ENCODE measurements at places on chromosomes 5 and 9.

DNA sequence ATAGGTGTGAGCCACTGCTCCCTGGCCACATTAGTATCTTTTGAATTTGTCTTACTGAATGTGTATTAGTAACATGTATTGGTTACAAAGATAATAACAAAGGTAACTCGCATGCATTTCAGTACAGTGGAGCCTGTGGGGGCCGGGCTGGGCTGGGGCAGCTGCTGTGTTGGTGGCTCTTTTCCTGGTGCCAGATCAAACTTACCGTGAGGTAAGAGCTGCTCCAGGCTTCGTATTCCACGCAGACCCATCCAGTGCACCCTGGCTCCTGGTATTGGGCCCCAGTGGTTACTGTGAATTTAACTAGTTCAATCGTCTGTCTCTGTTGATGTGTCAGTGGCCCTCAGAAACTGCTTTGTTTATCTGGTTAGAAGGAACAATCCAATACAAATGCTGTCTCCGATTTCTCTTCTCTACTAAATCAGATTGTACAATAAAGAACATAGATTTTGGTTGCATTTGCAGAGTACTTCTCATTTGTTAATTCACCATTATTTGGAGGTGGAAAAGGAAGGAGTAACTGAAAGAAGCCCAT lies 15.6 kb downstream of the PRRC2B start:
- no peak for DNase-seq

- no peak for DNase-seq
Observed at GRCh38 chr5:143342607-143343006, 60.9 kb downstream of the NR3C1 start.

- DNase-seq = no peak
Observed at GRCh38 chr5:36724467-36725332, 118.3 kb downstream of the SLC1A3 start.

GRCh38 chr9:79945016-79945415 lies 373.3 kb downstream of the TLE4 start:
- no peak for DNase-seq

DNA sequence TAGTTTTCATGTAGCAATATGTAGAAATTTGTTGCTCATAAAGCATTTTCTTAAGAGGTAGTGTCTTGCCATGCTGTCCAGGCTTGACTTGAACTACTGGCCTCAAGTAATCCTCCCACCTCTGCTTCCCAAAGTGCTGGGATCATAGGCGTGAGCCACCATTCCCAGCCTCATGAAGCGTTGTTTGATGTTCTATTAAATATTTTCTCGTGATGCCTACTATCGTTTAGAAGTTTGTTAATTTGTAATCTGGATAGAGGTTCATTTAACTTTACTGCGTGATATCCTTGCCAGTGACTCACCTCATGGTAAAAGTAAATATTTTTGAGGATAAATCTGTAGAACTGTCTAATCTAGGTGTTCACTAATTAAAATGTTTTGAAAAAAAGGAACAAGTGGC lies 82.6 kb downstream of the VCAN start:
- no peak for DNase-seq

- no peak for DNase-seq
Observed at GRCh38 chr9:135147938-135148337, 60.5 kb downstream of the OLFM1 start.

GRCh38 chr9:93730217-93730616 lies 153.8 kb downstream of the PHF2 start:
- no peak for DNase-seq

DNA sequence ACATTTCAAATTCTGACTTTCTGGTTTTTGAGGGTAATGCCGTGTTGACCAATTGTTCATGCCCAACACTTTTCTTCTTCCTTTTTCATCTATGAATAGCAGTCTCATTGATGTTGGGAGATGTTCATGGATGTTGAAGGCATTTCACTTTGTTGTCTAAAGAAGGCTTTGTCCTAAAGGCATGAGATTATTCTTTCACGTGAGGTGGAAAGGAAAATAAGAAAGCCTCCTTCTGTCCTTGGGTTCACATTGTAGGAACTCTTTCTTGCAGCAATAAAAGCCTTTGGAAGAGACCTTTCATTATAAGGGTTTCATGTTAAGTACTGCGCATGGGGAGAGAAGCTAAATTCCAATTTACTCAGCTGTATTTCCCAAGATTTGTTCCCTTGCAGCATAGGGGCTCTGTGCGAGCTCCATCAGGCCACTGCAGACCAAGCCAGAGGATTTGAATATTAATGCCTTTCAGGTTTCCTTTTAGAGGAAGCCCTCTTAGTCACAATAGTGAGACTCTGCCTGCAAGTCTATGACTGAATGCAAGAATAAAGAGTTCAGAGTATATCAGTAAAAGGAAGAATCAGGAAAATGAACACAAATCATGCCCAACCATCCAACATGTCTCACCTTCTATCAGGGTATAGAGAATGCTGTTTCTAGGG lies 274.6 kb downstream of the TMEM38B start:
- DNase-seq = no peak

GRCh38 chr9:14216612-14217194 lies 97.2 kb downstream of the NFIB start:
- DNase-seq = no peak

DNA sequence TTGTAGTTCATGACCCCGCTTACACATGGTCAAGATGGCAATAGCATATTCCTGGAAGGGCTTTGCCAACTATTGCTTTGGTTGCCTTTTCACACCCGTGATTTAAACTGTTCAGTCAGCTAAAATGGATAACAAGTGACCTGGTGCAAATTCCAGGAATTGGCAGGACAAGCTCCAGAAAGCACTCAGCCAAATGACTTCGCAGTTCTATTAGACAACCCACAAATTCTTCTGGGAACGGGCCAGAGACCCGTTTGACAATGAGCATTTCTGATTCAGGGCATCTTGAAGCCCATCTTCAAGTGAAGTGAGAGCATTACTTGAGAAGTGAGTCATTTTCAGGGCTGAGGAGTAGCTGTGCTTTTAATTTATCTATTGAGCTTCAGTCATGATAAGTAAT lies 165.0 kb downstream of the DROSHA start:
- DNase-seq = no peak

DNA sequence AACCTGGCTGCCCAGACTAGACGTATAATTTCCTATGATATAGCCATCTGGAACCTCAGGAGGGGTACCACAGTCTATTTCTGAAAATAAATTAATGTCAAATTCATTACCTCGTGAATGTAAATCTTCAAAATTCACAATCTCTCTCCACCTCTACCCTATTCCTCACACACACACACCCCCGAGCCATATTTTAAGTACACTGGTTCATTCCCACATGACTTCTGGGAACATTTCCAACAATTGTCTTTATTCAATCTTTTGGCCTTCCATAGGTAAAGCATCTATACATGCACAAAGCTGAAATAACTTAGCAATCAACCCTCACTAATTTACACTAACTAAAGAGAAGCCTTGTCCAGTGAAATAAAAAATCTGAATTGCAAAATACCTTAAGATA lies 32.7 kb downstream of the SUSD1 start:
- no peak for DNase-seq

GRCh38 chr9:114487607-114488300 lies 17.5 kb downstream of the WHRN start:
- DNase-seq = peak; percentile 28

- DNase-seq = no peak
Observed at GRCh38 chr5:166441-167372, 24.6 kb upstream of the LRRC14B start.

GRCh38 chr9:105964156-105964555 lies 269.8 kb downstream of the TMEM38B start:
- no peak for DNase-seq

GRCh38 chr5:135493406-135494180 lies 41.4 kb upstream of the TIFAB start:
- no peak for DNase-seq

- DNase-seq = no peak
Observed at GRCh38 chr9:115945009-115945431, 208.6 kb upstream of the PAPPA start.

- DNase-seq = no peak
Observed at GRCh38 chr5:154734370-154735248, 20.6 kb upstream of the LARP1 start.

DNA sequence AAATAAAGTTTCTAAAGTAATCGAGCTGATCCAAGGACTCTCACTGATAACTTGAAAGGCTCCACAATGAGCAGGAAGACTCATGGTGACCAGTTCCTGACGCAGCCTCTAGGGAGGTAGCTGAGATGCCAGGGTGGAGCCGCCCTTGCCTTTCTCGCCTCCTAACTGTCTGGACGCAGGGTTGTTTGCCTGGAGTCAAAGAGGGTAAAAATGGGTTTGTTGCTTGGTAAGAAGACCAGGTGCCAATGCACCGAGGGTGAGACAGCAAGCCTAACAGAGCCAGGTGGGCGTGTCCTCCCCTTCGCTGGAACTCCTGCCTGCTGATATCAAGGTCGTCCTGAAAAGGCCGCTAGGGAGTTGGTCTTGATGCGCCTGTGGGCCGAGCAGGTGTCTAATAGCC lies 48.6 kb upstream of the FCN1 start:
- no peak for DNase-seq

DNA sequence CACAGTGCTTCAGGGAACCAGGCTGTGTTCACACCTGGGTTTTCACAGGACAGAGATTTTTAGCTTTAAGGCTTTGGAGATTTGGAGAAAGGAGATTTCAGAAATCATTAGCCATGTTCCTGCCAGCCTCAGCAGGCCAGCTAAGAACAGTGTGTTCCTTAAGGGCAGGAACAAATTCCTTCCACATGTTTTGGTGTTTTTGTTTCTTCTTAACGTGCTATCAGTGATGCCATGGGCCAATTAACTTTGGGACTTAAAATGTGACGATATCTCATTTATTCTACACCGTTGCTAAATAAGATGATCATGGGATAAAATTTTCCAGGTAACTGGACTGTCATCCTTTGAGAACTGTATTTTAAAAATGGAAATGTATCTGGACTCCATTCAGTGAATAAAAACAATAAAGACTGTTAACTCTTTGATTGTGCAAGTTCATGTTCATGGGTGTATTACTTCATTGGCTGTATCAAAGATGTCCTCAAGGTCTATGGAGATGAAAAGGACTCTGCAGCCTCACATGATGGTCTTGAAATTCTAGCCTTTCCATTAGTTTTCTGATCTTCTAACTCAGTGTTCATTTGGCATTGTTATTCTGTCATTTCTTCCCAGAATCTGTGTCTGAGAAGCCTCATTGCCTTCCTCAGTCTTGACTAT lies 72.3 kb downstream of the ZNF366 start:
- no peak for DNase-seq

DNA sequence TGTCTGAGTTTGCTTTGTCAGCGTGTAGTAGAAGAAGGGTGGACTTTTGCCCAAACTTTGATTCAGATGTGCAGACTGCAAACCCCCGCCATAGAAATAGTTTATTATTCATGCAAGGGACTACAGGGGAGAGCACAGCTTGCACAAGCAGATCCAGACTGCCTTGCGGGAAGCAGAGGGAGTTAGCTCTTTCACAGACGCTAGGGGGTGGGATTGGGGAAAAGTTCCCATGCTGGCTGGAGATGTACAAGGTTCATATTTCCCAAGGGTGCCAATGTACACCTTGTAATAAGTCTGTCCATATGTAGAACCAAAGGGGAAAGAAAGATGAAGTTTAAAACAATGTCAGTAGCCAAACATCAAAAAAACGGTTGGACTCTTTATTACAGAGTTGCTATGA lies 749.7 kb upstream of the COX7C start:
- no peak for DNase-seq

- DNase-seq = no peak
Observed at GRCh38 chr5:36703245-36703860, 96.9 kb downstream of the SLC1A3 start.

DNA sequence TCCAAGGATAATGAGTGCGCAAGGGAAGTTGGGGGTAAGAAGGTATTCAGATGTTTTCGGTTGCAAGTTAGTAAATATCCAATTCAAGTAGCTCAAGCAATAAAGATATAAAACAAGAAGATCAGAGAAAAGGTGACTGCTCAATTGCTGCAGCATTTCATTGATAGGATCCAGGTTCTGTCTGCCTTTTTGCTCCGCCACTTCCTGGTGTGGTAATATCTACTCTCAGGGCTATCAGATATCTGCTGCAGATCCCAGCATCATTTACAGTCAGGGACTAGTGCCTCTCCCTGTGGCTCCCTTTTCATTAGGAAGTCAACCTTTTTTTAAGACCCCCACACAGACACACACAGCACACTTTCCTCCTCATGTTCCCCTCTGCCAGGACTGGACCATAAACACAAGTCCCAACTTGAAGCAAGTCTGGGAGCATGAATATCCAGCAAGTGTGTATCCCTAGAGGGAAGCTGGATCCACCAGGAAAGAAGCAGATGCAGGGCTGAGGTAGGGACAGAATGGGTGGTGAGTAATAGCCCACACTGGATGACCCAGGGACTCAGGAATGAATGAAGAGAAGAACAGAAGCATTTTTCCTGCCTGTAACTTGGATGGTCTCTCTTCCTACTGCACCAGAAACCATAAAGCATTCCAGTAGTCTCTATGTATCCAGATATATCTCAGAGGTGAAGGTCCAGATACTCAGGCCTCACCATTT lies 53.7 kb downstream of the ZNF622 start:
- no peak for DNase-seq

DNA sequence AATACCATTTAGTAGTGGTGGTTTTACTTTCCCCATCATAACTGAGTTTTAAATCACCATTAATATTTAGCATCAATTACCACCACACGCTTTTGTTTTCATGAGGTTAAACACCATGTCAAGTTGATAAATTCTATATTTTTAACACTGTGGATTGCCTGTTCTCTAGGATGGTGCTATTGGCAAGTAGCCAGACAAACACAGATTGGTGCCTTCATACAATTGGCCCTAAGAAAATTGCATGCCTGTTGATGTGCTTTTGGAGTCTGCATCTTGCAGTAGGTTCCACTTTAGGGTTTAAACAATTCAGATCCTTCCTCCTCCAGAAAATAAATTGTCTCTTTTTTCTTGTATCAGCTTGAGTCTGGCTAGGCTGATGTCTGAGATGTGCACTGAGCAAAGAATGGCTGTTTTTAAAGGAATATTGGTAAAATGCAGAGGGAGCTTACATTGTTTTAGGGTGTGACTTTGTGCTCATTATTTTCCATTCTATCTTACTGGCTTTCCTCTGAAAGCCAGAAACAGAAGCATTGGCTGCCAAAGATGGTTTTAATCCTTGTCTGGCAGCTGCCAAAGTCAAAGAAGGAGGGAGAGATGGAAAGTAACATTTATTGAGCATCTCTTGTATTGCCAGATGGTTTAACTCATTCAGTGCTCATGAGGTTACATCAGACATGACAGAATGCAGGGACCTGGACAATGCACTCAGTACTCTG lies 19.6 kb upstream of the MAN2A1 start:
- DNase-seq = no peak

- DNase-seq = no peak
Observed at GRCh38 chr5:28415791-28416443, 1377.5 kb upstream of the CDH9 start.
